ENCODE measurements at places on chromosomes 7 and 10.

DNA sequence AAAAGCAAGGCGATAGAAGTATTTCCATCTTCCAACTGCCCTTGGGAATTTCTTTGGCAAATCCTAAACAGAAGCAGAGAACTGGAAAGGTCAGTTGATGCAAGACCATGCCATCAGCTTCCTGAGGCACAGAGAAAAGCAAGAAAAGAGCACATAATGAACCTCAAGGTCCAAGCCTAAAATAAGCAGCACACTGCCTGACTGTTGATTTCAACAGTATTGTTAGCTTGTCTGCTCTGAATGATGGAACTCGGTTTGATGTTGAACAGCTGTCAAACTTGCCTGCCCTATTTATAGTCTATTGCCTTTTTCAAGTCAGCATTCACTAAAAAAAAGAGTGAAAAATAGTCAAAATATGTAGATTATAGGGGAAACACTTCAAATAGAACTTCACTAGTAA lies 1192.0 kb upstream of the PHF14 start:
- DNase-seq: no peak

- DNase-seq: no peak
These were observed 601.3 kb downstream of the PARD3 start for GRCh38 chr10:34213805-34214197.

DNA sequence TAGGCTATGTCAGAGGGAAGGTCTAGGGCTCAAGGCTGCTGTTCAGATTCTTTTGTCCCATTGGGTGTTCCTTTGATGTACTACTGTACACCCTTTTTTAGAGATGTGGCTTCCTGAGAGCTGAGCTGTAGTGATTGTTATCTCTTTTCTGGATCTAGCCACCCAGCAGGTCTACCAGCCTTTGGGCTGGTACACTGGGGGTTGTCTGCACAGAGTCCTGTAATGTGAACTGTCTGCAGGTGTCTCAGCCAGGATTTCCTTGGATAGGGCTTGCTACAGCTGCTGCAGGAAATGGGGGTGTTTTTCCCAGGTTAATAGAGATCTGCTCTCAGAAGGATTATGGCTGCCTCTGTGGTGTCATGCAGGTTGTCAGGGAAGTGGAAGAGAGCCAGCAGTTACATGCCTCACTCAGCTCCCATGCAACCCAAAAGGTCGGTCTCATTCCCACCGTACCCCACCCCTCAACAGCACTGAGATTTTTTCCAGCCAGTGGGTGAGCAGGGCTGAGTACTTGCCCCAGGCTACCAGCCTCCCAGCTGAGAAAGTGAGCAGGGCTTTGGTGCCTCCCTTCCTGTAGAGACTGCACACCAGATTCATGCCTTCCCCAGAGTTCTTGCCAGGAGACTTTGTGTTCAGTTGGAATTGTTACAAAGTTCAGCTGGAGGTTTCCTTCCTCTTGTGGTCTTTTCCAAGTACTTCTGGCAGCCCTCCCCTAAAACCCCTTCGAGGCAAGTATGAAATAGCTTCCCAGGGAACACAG lies 63.3 kb downstream of the ZNF107 start:
- DNase-seq: no peak

- DNase-seq: no peak
These were observed 151.2 kb upstream of the MINDY3 start for GRCh38 chr10:16011548-16011947.

DNA sequence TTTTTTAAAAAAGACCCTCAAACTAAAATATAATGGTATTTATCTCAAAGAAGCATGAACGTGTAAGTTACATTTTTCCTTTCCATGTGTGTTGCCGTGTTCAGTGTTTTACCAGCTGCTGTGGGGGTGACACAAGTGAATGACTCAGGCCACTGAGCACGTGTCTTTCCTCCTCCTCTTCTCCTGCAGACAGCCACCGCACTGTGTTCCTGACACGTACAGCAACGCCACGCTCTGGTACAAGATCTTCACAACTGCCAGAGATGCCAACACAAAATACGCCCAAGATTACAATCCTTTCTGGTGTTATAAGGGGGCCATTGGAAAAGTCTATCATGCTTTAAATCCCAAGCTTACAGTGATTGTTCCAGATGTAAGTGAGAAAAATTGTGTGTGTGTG lies 29.7 kb downstream of the TMEM248 start:
- no peak for DNase-seq

Measured in esophagus squamous epithelium (tissue), 5 donors.